Omental fat pad (tissue), 4 donors: ENCODE measurements at places on chromosomes 4 and X. TPM values are rescaled to one million over a fixed set of nuclear protein-coding genes. Genes with fewer than 3 reads are reported as not detected.

- DNase-seq: no peak
Observed at GRCh38 chr4:86592553-86593249, 1.4 kb upstream of the PTPN13 start.

DNA sequence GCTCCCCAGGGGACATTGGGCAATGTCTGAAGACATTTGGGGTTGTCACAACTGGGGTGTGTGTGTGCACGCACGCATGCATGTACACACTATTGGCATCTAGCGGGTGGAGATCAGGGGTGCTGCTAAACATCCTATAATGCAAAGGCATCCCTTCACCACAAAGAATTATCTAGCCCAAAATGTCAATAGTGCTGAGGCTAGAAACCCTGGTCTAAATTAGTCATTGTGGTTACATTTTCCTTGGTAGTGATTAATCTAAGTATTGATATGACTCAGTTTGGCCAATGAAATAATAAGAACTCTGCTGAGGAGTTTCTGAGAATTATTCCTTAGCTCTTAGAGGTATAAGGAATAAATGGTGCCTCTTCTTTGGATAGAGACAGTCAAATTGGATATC, 200.2 kb downstream of the CLCN4 start:
- no peak for DNase-seq

- no peak for DNase-seq
Observed at GRCh38 chr4:129218360-129218759, 122.4 kb downstream of the C4orf33 start.

- DNase-seq: no peak
Observed at GRCh38 chr4:26267087-26267486, 53.7 kb upstream of the RBPJ start.

DNA sequence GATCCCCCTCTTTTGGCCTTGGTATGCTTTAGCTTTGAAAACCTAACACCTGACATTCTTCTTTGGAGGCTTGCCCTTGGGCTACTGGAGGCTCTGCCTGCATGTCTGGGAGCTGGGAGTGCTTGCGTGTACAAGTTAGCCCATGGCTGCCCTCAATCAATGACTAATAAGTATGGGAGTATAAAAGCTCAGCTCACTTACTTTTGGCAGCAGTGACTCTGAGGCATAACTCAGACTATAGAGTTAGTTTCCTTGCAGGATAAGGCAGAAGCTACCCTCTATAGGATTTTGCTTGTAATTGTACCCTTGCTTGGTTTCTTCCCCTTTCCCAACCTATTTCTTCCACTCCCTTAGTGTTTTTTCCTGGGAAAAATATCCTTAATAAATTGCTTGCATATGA, 247.9 kb downstream of the PPP1R2C start:
- DNase-seq: no peak

FAM9C gene
- not detected for total RNA-seq

DDX60 gene
- 14.1 TPM for total RNA-seq

LRRC66 gene
- 1.1 TPM for total RNA-seq
